ENCODE measurements at places on chromosomes 5 and 9. TPM values are rescaled to one million over a fixed set of nuclear protein-coding genes. Genes with fewer than 3 reads are reported as not detected.

The BRINP1 gene
- total RNA-seq: not detected

DNA sequence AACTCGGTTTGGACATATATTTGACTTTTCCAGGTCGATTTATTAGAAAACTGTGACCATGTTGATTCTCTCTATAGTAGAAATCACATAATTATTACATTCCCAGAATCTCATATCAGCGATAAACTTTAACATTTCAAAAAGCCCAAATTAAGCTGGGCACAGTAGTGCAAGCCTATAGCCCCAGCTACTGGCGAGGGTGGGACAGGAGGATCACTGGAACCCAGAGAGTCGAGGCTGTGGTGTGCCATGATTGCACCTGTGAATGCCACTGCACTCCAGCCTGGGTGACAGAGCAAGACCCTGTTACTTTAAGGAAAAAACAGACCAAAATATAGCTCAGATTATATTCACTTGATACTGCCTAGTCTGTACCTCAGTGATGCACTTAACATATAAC is 128.9 kb downstream of the CPLANE1 start:
- H3K4me3 ChIP-seq: no peak overlapping the region
- peaks cover 3% of the 10 kb centered on the region for H3K36me3 ChIP-seq
- no peak overlapping the region for H3K27ac ChIP-seq
- no peaks in the 10 kb centered on the region for H3K4me1 ChIP-seq

DNA sequence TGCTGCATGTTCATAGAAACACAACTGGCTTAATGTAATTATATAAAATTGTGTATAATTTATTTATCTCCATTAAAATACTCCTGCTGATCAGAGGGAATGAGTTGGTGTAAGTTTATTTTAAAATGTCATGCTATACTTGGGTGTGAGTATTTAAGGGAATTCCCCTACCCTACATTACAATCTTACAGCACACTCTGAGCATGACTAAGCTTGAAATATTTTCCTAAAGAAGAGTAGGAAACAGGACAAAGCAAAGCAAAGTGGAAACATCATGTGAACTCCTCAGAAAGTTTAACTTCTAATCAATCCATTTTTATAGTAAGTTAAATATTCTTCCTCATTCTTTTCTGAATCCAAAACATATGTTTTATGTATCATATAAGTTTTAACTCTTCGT is 1271.3 kb downstream of the EFNA5 start:
- no peaks in the 10 kb centered on the region for H3K4me1 ChIP-seq
- no peaks in the 10 kb centered on the region for H3K36me3 ChIP-seq
- no peaks in the 10 kb centered on the region for H3K27me3 ChIP-seq
- H3K4me3 ChIP-seq: no peak overlapping the region

The FOXD4L6 gene
- not detected for total RNA-seq

GRCh38 chr9:97850746-97851445 is 2.1 kb upstream of the FOXE1 start:
- H3K36me3 ChIP-seq: no peaks in the 10 kb centered on the region
- H3K4me1 ChIP-seq: no peaks in the 10 kb centered on the region
- DNase-seq: no peak
- H3K27ac ChIP-seq: no peak overlapping the region
- H3K4me3 ChIP-seq: no peak overlapping the region
- H3K27me3 ChIP-seq: peaks cover 53% of the 10 kb centered on the region

GRCh38 chr5:58156973-58157701 is 302.7 kb downstream of the PLK2 start:
- no peaks in the 10 kb centered on the region for H3K36me3 ChIP-seq
- no peak for DNase-seq
- no peaks in the 10 kb centered on the region for H3K4me1 ChIP-seq
- no peak overlapping the region for H3K4me3 ChIP-seq
- H3K27ac ChIP-seq: no peak overlapping the region
- no peaks in the 10 kb centered on the region for H3K27me3 ChIP-seq

The PSD2 gene
- total RNA-seq: not detected
